ENCODE measurements at places on chromosomes 4 and X. TPM values are rescaled to one million over a fixed set of nuclear protein-coding genes. Genes with fewer than 3 reads are reported as not detected.

Gene PCDH11X
- total RNA-seq, result not detected

Gene CHST7
- total RNA-seq, result 8.9 TPM

Gene IL21
- not detected for total RNA-seq

Gene SMARCA1
- total RNA-seq, result 0.31 TPM

Gene DAPP1
- 46.5 TPM for total RNA-seq

Gene P2RY8
- 61.3 TPM for total RNA-seq

Gene NXF3
- not detected for total RNA-seq

Gene RGN
- 0.15 TPM for total RNA-seq

Gene LANCL3
- not detected for total RNA-seq

Gene COL4A5
- total RNA-seq, result 0.51 TPM

Gene PLXNA3
- total RNA-seq, result 26.8 TPM

Gene ZNF157
- total RNA-seq, result not detected

Gene HMGN5
- 13.7 TPM for total RNA-seq

Gene STATH
- not detected for total RNA-seq

DNA sequence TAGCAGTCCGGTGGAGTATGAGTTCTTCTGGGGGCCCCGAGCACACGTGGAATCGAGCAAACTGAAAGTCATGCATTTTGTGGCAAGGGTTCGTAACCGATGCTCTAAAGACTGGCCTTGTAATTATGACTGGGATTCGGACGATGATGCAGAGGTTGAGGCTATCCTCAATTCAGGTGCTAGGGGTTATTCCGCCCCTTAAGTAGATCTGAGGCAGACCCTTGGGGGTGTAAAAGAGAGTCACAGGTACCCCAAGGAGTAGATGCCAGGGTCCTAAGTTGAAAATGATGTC lies 852 bp downstream of the MAGEH1 start:
- H3K4me1 ChIP-seq, result no peaks in the 10 kb centered on the region
- no peaks in the 10 kb centered on the region for H3K36me3 ChIP-seq
- peak overlapping the region; percentile 55 for H3K27ac ChIP-seq

DNA sequence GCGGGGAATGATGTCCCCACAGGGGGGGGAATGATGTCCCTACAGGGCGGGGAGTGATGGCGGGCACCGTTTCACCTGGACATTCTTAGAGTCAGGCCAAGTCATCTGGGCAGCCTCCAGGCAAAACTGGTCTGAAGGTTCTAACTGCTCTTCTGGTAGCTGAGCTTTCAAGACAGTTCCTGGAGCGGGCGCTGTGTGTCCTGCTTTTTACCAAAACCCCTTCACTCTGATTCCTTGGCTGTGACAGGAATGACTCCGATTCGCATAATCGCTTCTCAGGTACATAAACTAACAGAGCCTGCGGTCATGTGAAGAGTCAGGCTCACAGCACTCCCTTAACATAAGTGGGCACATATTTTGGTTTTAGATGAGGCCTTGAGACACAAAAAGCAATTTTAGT lies 836.0 kb downstream of the TRIML1 start:
- no peak overlapping the region for H3K4me3 ChIP-seq
- no peak for DNase-seq
- H3K36me3 ChIP-seq, result no peaks in the 10 kb centered on the region
- no peaks in the 10 kb centered on the region for H3K27me3 ChIP-seq
- no peaks in the 10 kb centered on the region for H3K4me1 ChIP-seq

DNA sequence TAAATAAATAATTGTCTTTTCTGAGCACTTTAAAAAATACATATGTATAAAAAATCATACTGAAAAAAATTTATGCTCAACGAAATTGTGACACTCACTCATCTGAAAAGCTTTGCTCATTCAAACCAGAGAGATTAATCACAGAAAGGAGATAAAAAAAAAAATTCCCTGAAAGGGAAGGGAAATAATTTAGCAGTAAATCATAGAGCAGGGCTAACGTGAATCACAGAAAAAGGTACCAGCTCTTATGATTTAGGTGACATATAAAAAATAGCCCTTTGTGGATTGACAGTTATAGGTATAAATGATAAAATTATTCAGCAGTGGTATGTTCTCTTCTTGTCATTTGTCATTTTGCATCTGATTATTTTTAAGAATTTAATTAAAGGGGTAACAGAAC lies 552.7 kb upstream of the TENM3 start:
- no peak overlapping the region for H3K4me3 ChIP-seq
- no peak for DNase-seq
- H3K4me1 ChIP-seq, result no peaks in the 10 kb centered on the region
- H3K27me3 ChIP-seq, result no peaks in the 10 kb centered on the region

GRCh38 chr4:3311489-3312171 lies 18.8 kb downstream of the RGS12 start:
- H3K27me3 ChIP-seq, result no peaks in the 10 kb centered on the region
- no peaks in the 10 kb centered on the region for H3K36me3 ChIP-seq

DNA sequence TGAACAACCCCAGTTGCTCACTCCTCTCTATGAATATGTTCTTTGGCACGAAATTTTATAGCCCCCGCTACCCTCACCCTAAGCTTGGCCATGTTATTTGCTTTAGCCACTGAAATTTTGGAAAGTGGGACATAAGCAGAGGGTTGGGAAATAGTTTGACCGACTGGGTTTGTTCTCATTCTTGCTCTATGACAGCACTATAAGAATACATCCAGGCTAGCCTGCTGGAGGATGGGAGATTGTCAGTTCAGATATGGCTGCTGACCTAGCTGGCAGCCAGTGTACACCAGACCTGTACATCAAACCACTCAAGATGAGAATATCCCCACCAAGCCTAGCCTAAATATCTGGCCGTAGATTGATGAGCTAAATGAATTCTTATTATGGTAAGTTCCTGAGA lies 298.1 kb downstream of the PDGFC start:
- H3K36me3 ChIP-seq, result no peaks in the 10 kb centered on the region
- DNase-seq, result no peak
- H3K27ac ChIP-seq, result no peak overlapping the region
- no peaks in the 10 kb centered on the region for H3K27me3 ChIP-seq

DNA sequence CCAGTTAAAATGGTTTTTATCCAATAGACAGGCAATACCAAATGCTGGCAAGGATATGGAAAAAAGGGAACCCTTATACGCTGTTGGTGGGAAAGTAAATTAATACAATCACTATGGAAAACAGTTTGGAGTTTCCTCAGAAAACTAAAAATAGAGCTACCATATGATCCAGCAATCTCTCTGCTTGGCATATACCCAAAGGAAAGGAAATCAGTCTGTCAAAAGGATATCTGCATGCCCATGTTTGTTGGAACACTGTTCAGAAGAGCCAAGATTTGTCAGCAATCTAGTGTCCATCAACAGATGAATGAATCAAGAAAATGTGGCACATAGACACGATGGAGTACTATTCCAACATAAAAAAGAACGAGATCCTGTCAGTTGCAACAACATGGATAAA lies 91.0 kb upstream of the SH3RF1 start:
- H3K4me3 ChIP-seq, result no peak overlapping the region
- H3K4me1 ChIP-seq, result no peaks in the 10 kb centered on the region
- no peak for DNase-seq

DNA sequence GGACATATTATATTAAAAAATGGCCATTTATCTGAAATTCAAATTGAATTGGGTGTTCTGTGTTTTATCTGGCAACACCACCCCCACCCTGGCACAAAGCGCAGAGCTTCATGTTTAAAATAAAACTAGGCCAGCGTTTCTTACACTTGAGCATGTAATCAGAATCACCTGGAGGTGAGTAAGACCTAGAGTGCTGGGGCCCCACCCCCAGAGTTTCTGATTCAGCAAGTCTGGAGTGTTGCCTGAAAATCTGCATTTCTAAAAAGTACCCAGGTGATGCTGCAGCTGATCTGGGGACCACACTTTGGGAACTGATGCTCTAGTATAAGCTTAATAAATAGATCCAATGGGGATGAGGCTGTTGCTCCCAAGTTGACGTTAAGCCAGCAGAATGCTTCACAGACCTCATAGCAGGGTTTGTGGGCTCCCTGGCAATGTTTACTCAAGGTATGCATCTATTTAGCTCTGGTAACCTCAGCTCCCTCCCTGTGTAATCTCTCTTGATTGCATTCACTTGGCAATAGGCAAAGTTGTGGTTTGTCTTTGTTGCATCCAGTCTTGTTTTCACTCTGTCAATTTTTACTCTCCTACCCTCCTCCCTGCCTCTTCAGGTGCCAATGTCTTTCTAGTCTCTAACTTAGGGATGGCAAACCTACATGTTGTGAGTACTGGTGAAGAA lies 99.8 kb upstream of the TEX13D start:
- no peaks in the 10 kb centered on the region for H3K27me3 ChIP-seq
- no peaks in the 10 kb centered on the region for H3K36me3 ChIP-seq
- H3K4me3 ChIP-seq, result no peak overlapping the region

DNA sequence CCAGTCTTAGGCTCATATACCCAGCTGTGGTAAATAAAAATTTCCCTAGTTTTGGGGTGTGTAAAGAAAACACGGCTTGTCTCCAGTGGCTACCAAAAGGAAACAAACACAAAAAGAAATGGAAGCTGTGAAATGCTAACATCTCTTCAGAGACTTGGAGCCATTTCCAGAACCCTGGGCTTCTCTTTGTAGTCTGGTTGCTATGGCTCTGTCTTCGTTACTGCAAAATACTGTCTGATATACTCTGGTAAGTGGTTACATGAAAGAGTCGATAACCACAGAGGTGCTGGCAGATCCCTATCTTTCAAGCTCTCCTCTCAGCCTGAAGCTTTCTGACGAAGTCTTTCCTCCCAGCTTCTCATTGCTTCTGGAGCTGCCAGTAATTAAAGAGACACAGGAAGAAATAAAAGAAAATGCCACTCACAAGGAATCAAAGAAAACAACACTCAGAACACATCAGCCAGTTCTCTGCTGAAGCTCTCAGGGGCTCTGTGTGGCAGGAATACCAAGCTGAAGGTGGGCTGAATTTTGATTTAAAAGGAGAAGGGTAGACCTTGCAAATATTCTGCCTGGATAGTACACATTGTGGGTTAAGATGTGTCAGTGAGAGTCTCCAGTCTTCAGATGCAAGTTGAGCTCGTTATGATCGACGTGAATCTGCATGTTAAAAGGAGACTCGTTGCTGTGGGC lies 107.6 kb upstream of the FAM9C start:
- H3K27me3 ChIP-seq, result no peaks in the 10 kb centered on the region
- H3K4me3 ChIP-seq, result no peak overlapping the region
- no peaks in the 10 kb centered on the region for H3K4me1 ChIP-seq
- no peak for DNase-seq
- H3K27ac ChIP-seq, result no peak overlapping the region

DNA sequence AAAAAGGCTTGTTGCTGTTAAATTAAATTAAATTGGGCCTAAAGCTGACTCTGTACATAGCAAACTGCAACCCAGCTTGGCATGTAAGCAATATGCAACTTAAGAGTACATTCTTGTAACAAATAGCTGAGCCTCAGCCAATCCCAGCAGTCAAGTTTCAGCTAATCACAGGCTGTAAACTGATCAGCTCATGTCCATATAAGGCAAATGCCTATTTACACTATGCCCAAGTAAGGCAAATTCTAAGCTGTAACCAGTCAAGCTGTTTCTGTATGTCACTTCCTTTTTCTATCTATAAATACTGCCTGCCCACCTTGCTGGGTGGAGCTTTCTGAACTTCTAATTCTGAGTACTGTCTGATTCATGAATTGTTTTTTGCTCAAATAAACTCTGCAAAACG lies 429.1 kb upstream of the FTHL17 start:
- H3K27me3 ChIP-seq, result no peaks in the 10 kb centered on the region
- no peak for DNase-seq
- H3K4me1 ChIP-seq, result no peaks in the 10 kb centered on the region
- no peak overlapping the region for H3K4me3 ChIP-seq
- no peaks in the 10 kb centered on the region for H3K36me3 ChIP-seq

- H3K4me3 ChIP-seq, result no peak overlapping the region
- H3K36me3 ChIP-seq, result no peaks in the 10 kb centered on the region
- H3K27me3 ChIP-seq, result no peaks in the 10 kb centered on the region
- no peak for DNase-seq
- no peak overlapping the region for H3K27ac ChIP-seq
Observed at GRCh38 chrX:66030505-66031317, 9.2 kb downstream of the VSIG4 start.

- DNase-seq, result no peak
- no peaks in the 10 kb centered on the region for H3K36me3 ChIP-seq
- H3K4me3 ChIP-seq, result no peak overlapping the region
- no peaks in the 10 kb centered on the region for H3K27me3 ChIP-seq
- H3K4me1 ChIP-seq, result no peaks in the 10 kb centered on the region
Observed at GRCh38 chrX:15177316-15177715, 92.6 kb downstream of the ASB9 start.

- H3K4me3 ChIP-seq, result no peak overlapping the region
- no peak for DNase-seq
- no peak overlapping the region for H3K27ac ChIP-seq
- H3K36me3 ChIP-seq, result no peaks in the 10 kb centered on the region
- H3K27me3 ChIP-seq, result no peaks in the 10 kb centered on the region
Observed at GRCh38 chr4:37447886-37448285, 203.3 kb downstream of the NWD2 start.

DNA sequence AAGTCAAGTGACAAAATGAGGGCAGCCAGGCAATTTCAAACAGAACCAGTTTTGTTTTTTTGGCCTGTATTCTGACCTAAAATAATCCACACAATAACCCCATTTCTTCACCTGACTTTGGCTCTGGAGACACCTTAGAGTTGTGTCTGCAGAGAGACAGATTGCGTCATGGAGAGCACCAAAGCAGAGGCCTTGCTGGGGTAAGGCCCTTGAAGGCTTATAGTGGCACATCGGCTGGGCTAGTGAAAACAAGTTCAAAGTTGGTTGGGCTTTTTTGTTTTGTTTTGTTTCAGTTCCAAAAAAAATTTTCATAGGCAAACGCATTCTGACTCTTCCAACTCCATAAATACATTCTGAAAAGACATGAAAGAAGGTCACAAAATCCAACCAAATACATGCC lies 34.4 kb downstream of the PARM1 start:
- H3K4me1 ChIP-seq, result peaks cover 23% of the 10 kb centered on the region
- H3K36me3 ChIP-seq, result no peaks in the 10 kb centered on the region
- H3K4me3 ChIP-seq, result no peak overlapping the region
- no peak for DNase-seq
- H3K27me3 ChIP-seq, result no peaks in the 10 kb centered on the region

- no peak overlapping the region for H3K27ac ChIP-seq
- H3K36me3 ChIP-seq, result no peaks in the 10 kb centered on the region
- H3K27me3 ChIP-seq, result no peaks in the 10 kb centered on the region
- no peak overlapping the region for H3K4me3 ChIP-seq
- DNase-seq, result no peak
Observed at GRCh38 chr4:174286870-174287269, 3.2 kb downstream of the CEP44 start.

- no peaks in the 10 kb centered on the region for H3K4me1 ChIP-seq
- H3K4me3 ChIP-seq, result no peak overlapping the region
- no peak overlapping the region for H3K27ac ChIP-seq
- no peaks in the 10 kb centered on the region for H3K36me3 ChIP-seq
- no peaks in the 10 kb centered on the region for H3K27me3 ChIP-seq
Observed at GRCh38 chrX:82092307-82092706, 890.4 kb downstream of the SH3BGRL start.

GRCh38 chr4:41714364-41715000 lies 34.0 kb downstream of the PHOX2B start:
- DNase-seq, result no peak
- H3K27ac ChIP-seq, result no peak overlapping the region
- no peaks in the 10 kb centered on the region for H3K36me3 ChIP-seq
- no peaks in the 10 kb centered on the region for H3K27me3 ChIP-seq
- H3K4me3 ChIP-seq, result no peak overlapping the region

- no peak overlapping the region for H3K27ac ChIP-seq
- no peak overlapping the region for H3K4me3 ChIP-seq
- DNase-seq, result no peak
- H3K27me3 ChIP-seq, result no peaks in the 10 kb centered on the region
- no peaks in the 10 kb centered on the region for H3K36me3 ChIP-seq
Observed at GRCh38 chrX:3052860-3053259, 11.6 kb downstream of the ARSF start.

- H3K27ac ChIP-seq, result no peak overlapping the region
- no peaks in the 10 kb centered on the region for H3K27me3 ChIP-seq
- no peak for DNase-seq
- no peaks in the 10 kb centered on the region for H3K36me3 ChIP-seq
- H3K4me1 ChIP-seq, result no peaks in the 10 kb centered on the region
Observed at GRCh38 chrX:113770071-113770470, 813.8 kb upstream of the HTR2C start.
